ENCODE measurements at places on chromosomes 5 and 9.

DNA sequence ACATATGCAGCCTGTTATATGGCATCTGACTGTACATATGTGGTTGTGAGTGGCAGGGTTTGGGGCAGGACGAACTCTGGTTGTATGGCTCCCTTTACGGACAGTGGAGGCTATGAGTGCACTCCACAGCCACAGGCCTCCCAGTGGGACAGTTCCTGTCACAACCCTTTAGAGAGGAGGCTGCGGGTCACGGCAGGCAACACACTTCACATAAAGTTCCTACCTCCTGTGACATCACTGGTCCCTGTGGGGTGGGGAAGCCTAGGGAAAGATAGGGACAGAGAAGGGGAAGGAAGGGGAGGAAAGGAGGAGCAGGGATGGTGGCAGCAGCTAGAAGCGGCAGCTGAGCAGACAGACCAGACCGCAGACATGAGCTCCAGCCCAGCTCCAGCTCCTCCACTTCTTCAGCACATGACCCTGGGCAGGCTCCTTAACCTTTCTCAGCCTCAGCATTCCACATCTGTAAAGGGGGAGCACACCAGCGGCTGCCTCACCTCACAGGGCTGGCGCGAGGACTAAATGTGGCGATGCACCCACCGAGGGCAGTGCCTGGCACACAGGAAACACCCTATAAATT lies 27.4 kb upstream of the CORO2A start:
- DNase-seq: no peak

GRCh38 chr9:137026384-137026783 lies 1.7 kb downstream of the ABCA2 start:
- DNase-seq: no peak

DNA sequence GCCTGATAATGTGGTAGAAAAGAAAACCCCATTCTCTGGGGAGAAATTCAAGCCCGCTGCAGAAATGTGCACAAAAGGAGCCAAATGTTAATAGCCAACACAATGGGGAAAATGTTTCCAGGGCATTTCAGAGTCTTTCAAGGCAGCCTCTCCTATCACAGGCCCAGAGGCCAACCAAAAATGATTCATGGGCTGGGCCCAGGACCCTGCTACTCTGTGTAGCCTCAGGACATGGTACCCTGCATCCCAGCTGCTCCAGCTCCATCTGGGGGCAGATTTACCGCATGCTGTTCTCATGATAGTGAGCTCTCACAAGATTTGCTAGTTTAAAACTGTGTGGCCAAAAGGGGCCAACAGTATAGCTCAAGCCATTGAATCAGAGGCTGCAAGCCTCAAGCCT lies 41.1 kb downstream of the RAPGEF6 start:
- no peak for DNase-seq

- no peak for DNase-seq
Measured at GRCh38 chr9:72949244-72949582, 3.6 kb downstream of the ALDH1A1 start.

GRCh38 chr9:96009690-96010472 lies 134.4 kb downstream of the ERCC6L2 start:
- DNase-seq: no peak

All from stimulated activated CD8-positive, alpha-beta memory T cell treated with anti-CD3 and anti-CD28 coated beads, Interleukin-4, amount 100 ng/mL, for 1 hour (primary cell).